ENCODE measurements at places on chromosomes 3 and 15.

DNA sequence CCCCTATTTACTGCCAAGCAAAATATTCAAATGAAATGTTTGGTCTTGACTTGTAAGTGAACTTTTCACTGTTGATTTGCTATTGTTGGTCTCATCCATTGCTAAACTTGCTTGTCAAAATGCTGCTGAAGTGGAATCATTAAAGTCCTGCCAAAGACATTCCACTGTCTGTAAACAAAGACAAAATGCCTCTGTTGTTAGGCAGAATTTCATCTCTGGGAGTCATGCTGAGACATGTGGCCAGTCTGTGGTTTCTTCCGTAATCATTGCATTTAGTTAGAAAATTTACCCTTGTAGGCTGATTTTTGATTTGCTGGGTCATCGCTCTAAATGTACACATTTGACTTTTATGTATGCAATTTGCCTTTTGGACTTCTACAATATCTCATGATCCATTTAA is 577.7 kb downstream of the MECOM start:
- DNase-seq, result no peak

GRCh38 chr3:101695779-101696372 is 9.4 kb upstream of the RPL24 start:
- no peak for DNase-seq

GRCh38 chr15:78343276-78344060 is 3.3 kb downstream of the CRABP1 start:
- DNase-seq, result no peak

GRCh38 chr3:188153437-188154013 is 432 bp upstream of the LPP start:
- peak; percentile 38 for DNase-seq

DNA sequence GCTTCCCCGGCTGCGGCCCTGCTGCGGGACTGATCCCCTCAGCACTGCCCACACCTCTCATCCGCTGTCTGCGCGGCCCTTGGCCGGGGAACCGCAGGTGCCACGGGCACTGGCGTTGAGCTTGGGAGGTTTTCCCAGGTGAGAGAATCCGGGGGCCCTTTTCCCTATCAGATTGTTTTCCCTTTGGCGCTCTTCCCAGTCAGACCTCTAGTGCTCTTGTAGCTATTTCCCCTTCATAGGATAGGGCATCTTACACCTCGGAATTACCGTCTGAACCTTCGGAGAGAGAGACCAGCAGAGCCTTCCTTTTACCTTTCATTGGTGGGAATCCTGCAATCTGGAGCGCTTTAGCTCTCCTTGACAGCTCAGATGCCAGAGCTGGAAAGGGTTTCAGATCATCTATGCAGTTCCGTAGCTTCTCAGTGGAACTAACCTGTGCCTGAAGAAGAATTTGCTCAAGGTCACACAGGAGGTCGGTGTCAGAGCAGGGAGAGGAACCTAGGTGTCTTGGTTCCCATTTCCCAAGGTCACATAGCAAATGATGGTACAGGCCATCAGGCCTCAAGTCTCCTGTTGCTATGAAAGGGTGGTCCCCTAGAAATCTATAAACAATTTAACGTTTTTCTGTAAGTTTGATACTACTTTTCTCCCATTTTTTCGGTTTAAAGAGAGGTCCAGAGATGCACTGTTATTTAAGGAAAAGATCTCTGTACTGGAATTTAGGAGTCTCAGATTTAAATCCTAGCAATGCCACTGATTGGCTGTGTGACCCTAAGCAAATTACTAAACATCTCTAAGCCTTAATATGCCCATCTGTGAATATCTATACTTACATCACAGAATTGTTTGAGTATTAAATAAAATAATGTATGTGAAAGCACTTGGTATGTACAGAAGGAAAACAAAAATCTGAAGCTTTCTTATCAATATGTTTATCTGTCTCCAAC is 916 bp downstream of the IDH3A start:
- DNase-seq, result no peak

DNA sequence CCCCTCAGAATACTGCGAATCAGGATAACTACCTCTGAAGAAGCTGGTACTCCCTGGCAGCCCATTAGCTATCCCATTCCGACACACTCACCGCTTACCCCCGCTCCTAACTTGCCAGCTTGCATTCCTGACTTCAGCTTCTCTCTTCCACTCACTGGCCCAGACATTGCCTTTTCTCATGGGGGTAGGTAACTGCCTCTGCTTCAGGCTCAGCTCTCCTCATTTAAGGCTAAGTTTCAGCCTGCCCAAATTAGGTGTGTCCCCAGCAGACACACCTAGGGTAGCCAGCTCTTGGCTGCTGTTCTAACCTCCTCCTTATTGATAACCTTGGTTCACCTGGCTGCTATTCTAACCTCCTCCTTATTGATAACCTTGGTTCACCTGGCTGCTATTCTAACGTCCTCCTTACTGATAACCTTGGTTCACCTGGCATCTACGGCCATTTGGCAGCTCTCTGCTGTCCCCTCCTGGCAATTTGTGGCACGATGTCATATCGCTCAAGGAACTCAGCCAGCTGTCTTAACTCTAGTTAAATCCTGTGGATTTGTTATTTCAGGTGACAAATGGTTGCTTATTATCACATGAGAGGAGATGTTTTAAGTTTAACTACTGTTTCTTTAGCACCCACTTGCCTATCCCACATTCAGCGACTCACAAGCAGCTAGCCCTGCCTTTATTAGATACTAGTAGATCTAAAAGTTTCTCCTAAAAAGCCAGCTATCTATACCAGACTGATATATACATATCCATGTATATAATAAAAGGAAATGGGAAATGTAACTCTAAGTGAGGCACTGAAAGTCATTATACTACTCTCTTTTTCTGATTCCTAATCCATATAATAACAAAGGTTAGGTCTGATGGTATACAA is 106.5 kb upstream of the ACP3 start:
- DNase-seq, result no peak

DNA sequence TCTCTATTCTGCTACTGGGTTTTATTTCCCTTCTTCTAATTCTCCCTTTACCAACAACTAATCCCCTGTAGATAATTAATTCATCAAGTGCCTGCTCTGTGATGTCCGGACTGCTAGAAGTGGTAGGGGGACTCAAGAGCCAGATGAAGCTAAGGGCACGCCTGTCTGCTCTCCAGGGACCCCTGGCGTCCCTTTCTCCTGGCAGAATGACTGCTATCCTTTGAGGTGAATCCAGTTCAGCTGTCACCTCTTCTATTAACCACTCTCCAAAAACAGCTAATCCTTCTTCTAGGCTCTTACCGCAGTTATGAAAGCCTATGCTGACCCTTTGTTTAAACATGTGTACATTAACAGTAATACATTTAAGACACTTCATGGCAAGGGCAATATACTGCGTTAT is 1.4 kb upstream of the CHRNA7 start:
- no peak for DNase-seq

GRCh38 chr3:63862804-63863149 is 828 bp downstream of the THOC7 start:
- DNase-seq, result no peak

- DNase-seq, result no peak
These were observed 270.5 kb downstream of the TUSC7 start for GRCh38 chr3:116980099-116980498.

DNA sequence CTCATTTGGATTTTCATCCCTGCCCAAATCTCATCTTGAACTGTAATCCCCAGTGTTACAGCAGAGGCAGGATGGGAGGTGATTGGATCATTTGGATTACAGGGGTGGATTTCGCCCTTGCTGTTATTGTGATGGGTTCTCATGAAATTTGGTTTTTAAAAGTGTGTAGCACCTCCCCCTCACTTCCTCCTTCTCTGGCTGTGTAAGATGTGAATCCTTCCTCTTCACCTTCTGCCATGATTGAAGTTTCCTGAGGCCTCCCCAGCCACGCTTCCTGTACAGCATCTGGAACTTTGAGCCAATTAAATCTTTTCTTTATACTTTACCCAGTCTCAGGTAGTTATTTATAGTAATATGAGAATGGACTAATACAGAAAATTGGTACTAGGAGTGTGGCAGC is 316.8 kb downstream of the PLCL2 start:
- no peak for DNase-seq

- DNase-seq, result no peak
These were observed 84.9 kb upstream of the NEO1 start for GRCh38 chr15:72967397-72967796.

DNA sequence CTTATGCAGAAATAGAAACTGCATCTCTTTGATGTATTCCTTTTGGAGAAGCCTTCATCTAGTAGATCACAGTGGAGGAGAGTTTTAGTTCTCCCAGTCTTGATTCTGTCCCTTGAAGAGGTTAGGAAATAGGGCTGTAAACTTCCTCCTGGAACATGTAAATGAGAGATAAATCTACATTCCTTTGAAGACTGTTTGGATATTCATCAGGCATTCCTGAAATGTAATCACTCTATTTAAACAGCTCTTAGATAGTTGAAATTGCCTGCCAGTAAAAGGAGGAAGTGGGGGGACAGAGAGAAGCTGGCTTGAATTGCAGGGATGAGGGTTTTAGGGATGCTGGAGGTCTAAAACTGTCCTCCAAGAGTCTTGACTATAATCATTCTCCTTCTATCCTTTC is 254.3 kb upstream of the LRRC3B start:
- no peak for DNase-seq

GRCh38 chr3:189529889-189530471 is 101.2 kb upstream of the TP63 start:
- no peak for DNase-seq

DNA sequence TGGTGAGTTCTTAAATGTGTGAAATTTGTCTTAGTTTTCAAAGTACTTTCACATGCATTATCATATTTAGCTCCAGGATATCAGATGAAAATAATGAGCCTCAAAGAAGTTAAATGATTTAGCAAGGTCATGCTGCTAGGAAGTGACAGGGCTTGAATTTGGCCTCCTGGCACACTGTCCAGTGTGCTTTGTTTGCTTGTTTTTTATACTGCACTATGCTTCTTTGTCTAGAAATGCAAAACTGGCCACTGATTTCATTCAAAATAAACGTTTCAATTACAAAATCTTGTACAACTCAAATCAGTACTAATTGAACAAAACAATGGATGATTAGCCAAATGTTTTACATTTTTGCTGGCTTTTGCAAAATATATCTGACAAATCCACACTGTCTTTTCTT is 583.3 kb upstream of the CBLB start:
- no peak for DNase-seq

DNA sequence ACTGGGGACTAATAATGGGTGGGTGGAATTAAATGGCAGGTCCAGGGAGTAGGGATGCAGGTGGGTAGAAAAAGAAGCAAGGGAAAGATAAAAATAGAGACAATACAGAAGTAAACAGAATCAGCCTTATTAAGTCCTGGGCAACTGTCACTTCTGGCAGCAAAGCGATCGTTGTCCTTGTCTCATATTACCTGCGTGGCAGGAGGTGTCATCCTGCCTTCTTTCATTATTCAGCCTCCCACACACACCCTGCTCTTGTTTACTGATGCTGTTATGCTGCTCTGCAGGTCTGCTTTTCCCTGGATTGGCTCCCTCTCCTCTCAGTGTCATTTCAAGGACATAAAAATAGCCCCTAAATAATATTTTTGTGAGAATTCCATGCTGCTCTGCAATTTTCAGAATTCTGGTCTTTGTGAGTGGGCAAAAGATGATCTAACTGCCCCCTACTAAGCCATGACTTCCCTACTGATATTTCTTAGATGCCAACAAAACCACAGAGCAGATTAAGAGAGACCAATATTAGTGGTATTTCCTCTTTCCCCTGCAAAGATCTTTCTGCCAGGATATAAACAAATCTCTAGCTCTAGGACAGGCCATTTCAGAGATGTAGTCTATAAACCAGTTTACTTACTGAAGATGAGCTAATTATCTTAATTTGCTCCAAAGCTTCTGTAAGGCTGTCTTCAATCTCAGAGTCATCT is 8.5 kb downstream of the VEPH1 start:
- no peak for DNase-seq

DNA sequence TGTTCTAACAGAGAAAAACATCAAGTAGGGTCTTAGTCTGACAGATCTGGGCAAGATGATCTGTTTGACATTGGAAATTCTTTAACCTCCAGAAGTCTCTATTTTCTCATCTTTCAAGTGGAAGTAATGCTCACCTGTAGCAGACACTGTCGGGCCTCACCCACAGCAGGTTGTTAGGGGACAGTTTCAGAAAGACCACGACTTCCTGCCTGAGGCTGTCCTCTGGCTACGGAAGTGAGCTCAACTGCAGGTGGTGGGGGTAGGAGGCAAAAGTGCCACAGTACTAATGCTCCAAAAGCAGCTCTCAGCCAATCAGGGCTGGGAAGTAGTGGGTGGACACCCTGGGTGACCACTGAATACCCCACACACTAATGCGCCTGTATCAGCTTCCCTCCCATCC is 111.4 kb upstream of the TOPAZ1 start:
- no peak for DNase-seq

- DNase-seq, result no peak
These were observed 94.5 kb downstream of the SERPINI1 start for GRCh38 chr3:167830007-167830406.

- DNase-seq, result no peak
These were observed 390.7 kb downstream of the EFHB start for GRCh38 chr3:19543212-19543841.

GRCh38 chr3:48700731-48701405 is 15.2 kb upstream of the NCKIPSD start:
- DNase-seq, result no peak

DNA sequence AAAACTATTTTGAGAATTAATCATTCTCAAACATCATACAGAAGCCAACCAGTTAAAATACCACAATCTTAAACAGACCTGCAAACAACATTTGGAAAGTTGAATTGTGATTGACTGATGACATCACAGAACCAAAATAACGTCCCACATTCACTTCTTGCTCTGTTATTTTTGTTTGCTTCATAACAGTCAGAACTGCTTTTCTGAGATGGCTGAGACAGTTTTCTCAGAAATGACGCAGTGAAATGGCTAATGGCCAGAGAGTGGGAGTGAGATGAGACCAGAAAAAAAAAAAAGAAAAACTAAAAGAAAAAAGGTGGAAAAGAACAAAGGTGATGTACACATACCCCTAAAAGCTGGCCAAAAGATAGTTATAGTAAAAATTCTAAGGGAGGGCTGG is 1061.2 kb downstream of the FHIT start:
- no peak for DNase-seq

DNA sequence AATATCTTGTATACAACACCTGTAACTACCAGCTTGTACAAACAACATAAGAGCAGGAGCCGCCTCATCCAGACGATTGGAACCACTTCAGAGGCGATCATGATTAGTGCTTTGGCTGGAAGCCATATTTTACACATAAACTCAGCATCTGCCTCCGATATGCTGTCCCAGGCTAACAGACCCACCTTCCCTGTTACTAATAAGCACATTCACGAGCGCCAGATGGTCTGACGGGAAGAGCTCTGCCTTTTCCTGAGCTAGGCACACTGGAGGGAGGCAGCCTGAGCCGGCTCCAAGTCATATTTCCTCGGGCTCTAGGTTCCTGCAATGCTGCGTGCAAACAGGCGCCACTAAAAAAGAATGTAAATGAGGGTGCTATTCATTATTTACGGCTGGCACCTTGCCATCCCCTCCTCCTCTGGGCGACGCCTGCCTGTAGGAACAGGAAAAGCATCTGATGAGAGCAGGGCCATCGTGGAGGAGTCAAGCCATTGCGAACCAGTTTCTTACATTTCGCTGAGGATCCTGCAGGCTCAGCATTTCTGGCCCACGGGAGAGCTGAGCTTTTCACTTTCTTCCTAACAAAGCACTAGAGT is 98.2 kb downstream of the ANXA2 start:
- DNase-seq, result no peak

- DNase-seq, result no peak
These were observed 27.8 kb downstream of the IFT80 start for GRCh38 chr3:160370987-160371857.

- DNase-seq, result no peak
These were observed 40.7 kb upstream of the CHST2 start for GRCh38 chr3:143078883-143079282.

All from T-helper 9 cell (primary cell).